Heart right ventricle (tissue), 16 donors: ENCODE measurements at places on chromosomes 4 and X. TPM values are rescaled to one million over a fixed set of nuclear protein-coding genes. Genes with fewer than 3 reads are reported as not detected.

- H3K36me3 ChIP-seq: no peaks in the 10 kb centered on the region
- H3K4me3 ChIP-seq: no peak overlapping the region
- DNase-seq: no peak
- no peak overlapping the region for H3K27ac ChIP-seq
- no peaks in the 10 kb centered on the region for H3K27me3 ChIP-seq
Observed at GRCh38 chrX:30504309-30504708, 73.3 kb downstream of the TASL start.

GRCh38 chr4:146407257-146407656, 114.5 kb downstream of the SLC10A7 start:
- H3K4me1 ChIP-seq: no peaks in the 10 kb centered on the region
- H3K27ac ChIP-seq: peak overlapping the region; percentile 60
- DNase-seq: no peak
- H3K27me3 ChIP-seq: no peaks in the 10 kb centered on the region
- H3K36me3 ChIP-seq: no peaks in the 10 kb centered on the region
- no peak overlapping the region for H3K4me3 ChIP-seq

PRDM8 gene
- polyA plus RNA-seq: 0.88 TPM

TMEM131L gene
- 2.7 TPM for polyA plus RNA-seq

PPBP gene
- not detected for polyA plus RNA-seq

XG gene
- 0.16 TPM for polyA plus RNA-seq

GYG2 gene
- 0.73 TPM for polyA plus RNA-seq

- H3K27me3 ChIP-seq: peaks cover 9% of the 10 kb centered on the region
- H3K36me3 ChIP-seq: no peaks in the 10 kb centered on the region
- no peak overlapping the region for H3K27ac ChIP-seq
- H3K4me1 ChIP-seq: no peaks in the 10 kb centered on the region
- no peak overlapping the region for H3K4me3 ChIP-seq
- DNase-seq: peak; percentile 12
Observed at GRCh38 chr4:26576231-26576739, 7.6 kb upstream of the TBC1D19 start.

DNA sequence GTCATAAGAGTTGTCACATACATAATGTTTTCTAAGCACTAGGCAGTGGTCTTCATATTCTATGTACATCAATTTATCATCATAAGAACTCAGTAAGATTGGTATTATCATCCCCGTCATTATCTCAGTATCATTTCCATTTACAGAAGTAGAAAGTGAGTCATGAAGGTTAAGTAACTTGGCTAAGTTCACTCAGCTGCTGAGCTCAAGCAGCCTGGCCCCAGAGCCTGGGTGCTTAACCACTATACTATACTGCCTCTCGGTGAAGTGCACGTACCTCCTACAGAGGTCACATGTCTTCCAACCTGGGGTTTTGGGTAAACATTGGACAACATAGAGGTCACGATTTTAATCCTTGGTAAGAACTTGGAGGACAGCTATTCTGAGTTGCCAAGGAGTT, 161.5 kb upstream of the GATB start:
- H3K27me3 ChIP-seq: no peaks in the 10 kb centered on the region
- no peaks in the 10 kb centered on the region for H3K36me3 ChIP-seq
- no peaks in the 10 kb centered on the region for H3K4me1 ChIP-seq
- no peak overlapping the region for H3K27ac ChIP-seq
- no peak for DNase-seq

ART3 gene
- polyA plus RNA-seq: 67.3 TPM

ARHGAP36 gene
- polyA plus RNA-seq: not detected

DNA sequence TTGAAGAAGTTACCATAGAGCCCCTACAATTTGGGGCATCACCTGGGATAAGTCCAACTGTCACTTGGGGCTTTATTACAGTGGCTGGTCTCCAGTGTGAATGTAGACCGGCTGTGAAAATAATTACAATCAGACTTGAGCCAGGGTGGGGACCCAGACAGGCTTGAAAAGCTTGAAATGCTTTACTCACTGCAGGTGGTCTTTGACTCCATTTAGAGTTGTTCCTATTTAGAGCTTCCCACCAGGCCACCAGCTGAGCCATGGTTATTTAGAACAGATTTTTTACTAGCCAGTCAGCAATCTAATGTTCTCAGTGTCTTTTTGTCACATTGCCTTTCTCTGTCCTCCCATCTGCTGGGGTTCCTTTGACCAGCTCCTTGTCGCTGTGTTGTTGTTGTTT, 5.7 kb downstream of the ARHGAP10 start:
- H3K4me3 ChIP-seq: no peak overlapping the region
- DNase-seq: no peak
- H3K4me1 ChIP-seq: peaks cover 61% of the 10 kb centered on the region
